ENCODE measurements at places on chromosomes 5 and 9. TPM values are rescaled to one million over a fixed set of nuclear protein-coding genes. Genes with fewer than 3 reads are reported as not detected.

GRCh38 chr9:109722007-109722406 lies 58.0 kb upstream of the PALM2AKAP2 start:
- H3K4me1 ChIP-seq = peaks cover 10% of the 10 kb centered on the region
- no peak for DNase-seq
- H3K4me3 ChIP-seq = no peak overlapping the region
- H3K27ac ChIP-seq = no peak overlapping the region
- H3K27me3 ChIP-seq = no peaks in the 10 kb centered on the region

GRCh38 chr9:135726138-135726853 lies 24.3 kb downstream of the KCNT1 start:
- no peak for DNase-seq
- no peak overlapping the region for H3K27ac ChIP-seq
- no peaks in the 10 kb centered on the region for H3K36me3 ChIP-seq
- H3K27me3 ChIP-seq = no peaks in the 10 kb centered on the region
- no peak overlapping the region for H3K4me3 ChIP-seq

GRCh38 chr5:126016256-126016655 lies 407.0 kb upstream of the GRAMD2B start:
- no peak overlapping the region for H3K27ac ChIP-seq
- no peak overlapping the region for H3K4me3 ChIP-seq
- no peaks in the 10 kb centered on the region for H3K4me1 ChIP-seq
- no peaks in the 10 kb centered on the region for H3K27me3 ChIP-seq
- no peak for DNase-seq

DNA sequence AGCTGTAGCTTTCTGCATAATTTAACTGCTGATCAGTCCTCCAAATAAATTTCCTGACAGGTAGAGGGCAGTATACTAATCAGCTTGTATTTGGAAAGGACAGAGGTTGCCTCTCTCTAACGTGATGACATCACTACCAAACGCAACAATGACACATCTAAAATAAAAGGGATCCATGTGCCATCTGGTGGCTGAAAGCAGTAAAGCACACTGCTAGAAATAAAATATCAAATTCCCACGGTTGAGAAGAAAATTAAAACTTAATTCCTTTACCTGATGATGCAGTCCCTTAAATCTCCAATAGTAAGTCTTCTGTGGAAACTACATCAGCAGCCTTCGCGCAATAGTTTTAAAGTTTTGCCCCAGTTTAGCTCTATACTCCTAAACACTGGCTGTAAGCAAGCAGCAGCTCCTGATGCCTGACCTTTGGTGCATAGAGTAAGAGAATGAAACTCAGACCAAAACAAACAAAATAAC lies 54.5 kb downstream of the DIAPH1 start:
- peaks cover 42% of the 10 kb centered on the region for H3K4me1 ChIP-seq
- H3K27ac ChIP-seq = peak overlapping the region; percentile 89
- no peak overlapping the region for H3K4me3 ChIP-seq

- no peaks in the 10 kb centered on the region for H3K27me3 ChIP-seq
- peaks cover 10% of the 10 kb centered on the region for H3K4me1 ChIP-seq
- DNase-seq = peak; percentile 70
- no peaks in the 10 kb centered on the region for H3K36me3 ChIP-seq
- H3K4me3 ChIP-seq = peak overlapping the region; percentile 58
These were observed 90.0 kb downstream of the DOCK8 start for GRCh38 chr9:304519-305185.

Gene KIF12
- total RNA-seq = 6.3 TPM

Gene TEX48
- total RNA-seq = not detected

- no peak overlapping the region for H3K27ac ChIP-seq
- no peak overlapping the region for H3K4me3 ChIP-seq
- no peaks in the 10 kb centered on the region for H3K27me3 ChIP-seq
- peaks cover 7% of the 10 kb centered on the region for H3K4me1 ChIP-seq
- H3K36me3 ChIP-seq = no peaks in the 10 kb centered on the region
- DNase-seq = no peak
These were observed 239.9 kb downstream of the NPR3 start for GRCh38 chr5:32951003-32951402.

GRCh38 chr5:171956887-171957495 lies 49.4 kb downstream of the FBXW11 start:
- no peak for DNase-seq
- peaks cover 49% of the 10 kb centered on the region for H3K4me1 ChIP-seq
- no peaks in the 10 kb centered on the region for H3K27me3 ChIP-seq
- no peaks in the 10 kb centered on the region for H3K36me3 ChIP-seq
- no peak overlapping the region for H3K4me3 ChIP-seq

Gene CDC25C
- 13.8 TPM for total RNA-seq

- no peak overlapping the region for H3K27ac ChIP-seq
- H3K4me1 ChIP-seq = peaks cover 35% of the 10 kb centered on the region
- no peak for DNase-seq
- H3K27me3 ChIP-seq = no peaks in the 10 kb centered on the region
- no peak overlapping the region for H3K4me3 ChIP-seq
These were observed 93.2 kb upstream of the OSMR start for GRCh38 chr5:38752622-38753021.

DNA sequence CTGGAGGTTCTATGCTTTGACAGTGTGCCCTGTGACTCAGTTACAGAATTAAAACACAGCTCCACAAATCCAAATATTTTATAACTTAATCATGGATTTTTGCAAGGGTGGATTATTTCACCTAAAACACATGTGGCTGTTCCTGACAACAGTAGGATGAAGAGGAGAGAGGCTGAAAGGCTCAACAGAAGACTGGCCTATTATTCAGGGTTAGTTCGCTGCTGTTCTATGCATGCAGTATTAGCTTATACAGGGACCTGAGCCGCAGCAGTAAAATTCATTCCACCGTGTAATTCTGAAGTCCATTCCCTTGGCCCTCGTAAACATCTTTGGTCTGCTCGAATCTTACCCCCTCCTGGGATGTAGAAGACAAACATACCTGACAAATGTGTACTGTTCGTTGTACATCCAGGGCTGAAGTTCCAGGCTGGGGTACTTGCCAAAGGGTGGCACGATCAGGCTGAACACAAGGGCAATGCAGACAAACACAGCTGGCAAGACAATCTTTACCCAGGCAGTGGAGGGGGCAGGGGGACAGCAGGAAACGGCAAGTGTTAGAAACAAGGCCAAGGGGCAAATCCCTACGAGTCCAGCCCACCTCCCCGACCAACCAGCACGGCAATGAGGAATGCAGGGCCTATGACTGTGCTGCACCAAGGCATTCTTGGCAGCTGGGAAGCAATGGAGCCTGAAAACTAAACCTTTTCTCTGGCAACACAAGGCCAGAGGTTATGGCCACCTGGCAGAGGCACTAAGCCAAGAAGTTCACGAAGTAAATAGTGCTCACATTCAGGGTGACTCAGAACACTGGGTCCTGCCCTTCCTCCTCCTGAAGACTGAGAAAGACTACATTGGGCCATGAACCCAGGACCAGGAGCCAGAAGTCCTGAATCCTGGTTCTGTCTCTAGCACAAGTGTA lies 46.8 kb downstream of the NIPSNAP3B start:
- H3K4me1 ChIP-seq = peaks cover 20% of the 10 kb centered on the region
- peak overlapping the region; percentile 35 for H3K4me3 ChIP-seq
- no peaks in the 10 kb centered on the region for H3K36me3 ChIP-seq
- peak; percentile 90 for DNase-seq

Gene TMEM174
- not detected for total RNA-seq

Gene ODF2
- total RNA-seq = 31.2 TPM

Gene MTREX
- total RNA-seq = 44.0 TPM

- H3K27me3 ChIP-seq = no peaks in the 10 kb centered on the region
- no peak overlapping the region for H3K4me3 ChIP-seq
- no peak for DNase-seq
These were observed 10.4 kb downstream of the BICD2 start for GRCh38 chr9:92754091-92754745.

Gene OBP2B
- total RNA-seq = not detected

Gene CENPP
- 8.3 TPM for total RNA-seq

Gene ZNF354C
- not detected for total RNA-seq

GRCh38 chr5:82044010-82044409 lies 72.2 kb downstream of the ATG10 start:
- no peaks in the 10 kb centered on the region for H3K36me3 ChIP-seq
- H3K27me3 ChIP-seq = no peaks in the 10 kb centered on the region
- DNase-seq = no peak
- H3K27ac ChIP-seq = no peak overlapping the region
- H3K4me1 ChIP-seq = peaks cover 11% of the 10 kb centered on the region
- no peak overlapping the region for H3K4me3 ChIP-seq

Gene IL13
- total RNA-seq = not detected

GRCh38 chr5:180291234-180291940 lies 496 bp downstream of the MAPK9 start:
- H3K4me3 ChIP-seq = peak overlapping the region; percentile 87
- peaks cover 3% of the 10 kb centered on the region for H3K36me3 ChIP-seq
- DNase-seq = no peak
- H3K4me1 ChIP-seq = peaks cover 29% of the 10 kb centered on the region

GRCh38 chr5:88143693-88144218 lies 124.9 kb downstream of the TMEM161B start:
- H3K4me3 ChIP-seq = no peak overlapping the region
- no peaks in the 10 kb centered on the region for H3K27me3 ChIP-seq
- H3K36me3 ChIP-seq = no peaks in the 10 kb centered on the region

Gene PKD2L2
- not detected for total RNA-seq

DNA sequence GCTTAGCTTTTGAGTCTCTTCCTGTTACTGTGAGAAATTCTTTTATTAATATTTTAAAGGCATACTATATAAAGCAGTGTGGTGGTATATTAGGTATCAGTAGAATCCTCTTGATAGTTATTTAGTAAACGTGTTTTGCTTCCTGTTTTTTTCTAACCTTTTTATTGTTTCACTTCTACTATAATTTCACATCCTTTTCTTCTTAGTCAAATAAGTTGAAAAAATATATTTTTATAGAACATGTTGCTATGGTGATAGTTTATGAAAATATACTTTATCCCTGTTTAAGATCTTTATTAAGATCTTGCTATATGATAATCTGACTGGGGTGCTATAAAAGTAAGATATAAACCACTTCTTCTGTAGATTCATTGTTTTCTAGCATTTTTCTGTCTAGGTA lies 2.1 kb downstream of the POLK start:
- no peak overlapping the region for H3K27ac ChIP-seq
- peak overlapping the region; percentile 83 for H3K4me3 ChIP-seq
- no peak for DNase-seq
- H3K36me3 ChIP-seq = no peaks in the 10 kb centered on the region

DNA sequence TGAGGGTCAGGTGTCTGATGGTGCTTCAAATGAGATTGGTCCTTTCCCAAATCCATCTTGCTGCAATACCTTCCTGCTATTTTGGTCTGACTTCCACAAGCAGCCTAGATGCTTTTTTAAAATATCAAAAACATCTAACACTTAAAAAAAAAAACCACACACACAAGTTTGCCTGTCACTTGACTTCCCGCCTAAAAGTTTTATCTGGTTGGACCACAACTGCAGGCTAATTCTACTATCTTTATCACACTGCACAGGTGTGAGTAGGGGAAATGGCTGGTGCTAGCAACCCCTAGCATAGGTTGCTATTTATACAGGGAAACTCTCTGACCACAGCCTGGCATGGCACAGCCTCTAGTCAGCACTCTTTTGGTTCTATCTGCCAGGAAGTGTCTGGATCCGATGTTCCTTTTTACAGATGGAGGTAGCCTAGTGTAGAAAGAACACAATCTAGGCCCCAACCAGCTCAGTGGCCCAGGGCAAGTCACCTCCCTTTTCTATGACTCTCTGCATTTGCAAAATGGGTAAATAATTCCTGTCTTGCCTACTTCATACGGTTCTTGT lies at the start of gene HEMGN:
Gene HEMGN, minus strand, starts transcription at position 92 of the 564 bp plus-strand sequence. Its CDS starts 36 bp downstream, at position 56.
- no peak for DNase-seq
- H3K27ac ChIP-seq = no peak within 1 kb of the TSS
- H3K4me3 ChIP-seq = no peak within 1 kb of the TSS
- H3K36me3 ChIP-seq = no peaks in the 10 kb centered on the region

GRCh38 chr5:3594510-3595005 lies 1.1 kb upstream of the IRX1 start:
- H3K36me3 ChIP-seq = no peaks in the 10 kb centered on the region
- no peak overlapping the region for H3K27ac ChIP-seq
- no peaks in the 10 kb centered on the region for H3K27me3 ChIP-seq
- H3K4me3 ChIP-seq = no peak overlapping the region

DNA sequence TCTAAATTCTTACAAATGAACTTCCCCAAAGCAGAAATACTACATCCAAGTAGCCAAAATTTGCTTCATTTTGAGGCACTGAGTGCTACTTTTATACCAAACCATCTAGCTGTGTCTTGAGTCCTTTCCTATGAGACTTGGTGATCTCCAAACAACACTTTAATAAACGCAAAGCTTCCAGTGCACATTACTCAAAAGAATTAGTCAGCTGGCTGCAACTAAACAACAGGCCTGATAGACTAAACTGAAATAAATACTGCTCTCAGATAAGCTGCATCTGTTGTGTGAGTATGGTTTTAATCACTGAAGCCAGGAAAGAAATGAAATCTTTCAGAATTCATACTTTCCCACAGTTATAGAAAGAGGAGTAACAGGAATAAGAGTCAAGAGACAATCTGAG lies 80.3 kb downstream of the VCAN start:
- peak overlapping the region; percentile 54 for H3K27ac ChIP-seq
- no peak overlapping the region for H3K4me3 ChIP-seq
- H3K4me1 ChIP-seq = peaks cover 20% of the 10 kb centered on the region
- peak; percentile 37 for DNase-seq
- no peaks in the 10 kb centered on the region for H3K36me3 ChIP-seq

GRCh38 chr9:105333811-105334210 lies 89.4 kb downstream of the SLC44A1 start:
- no peak overlapping the region for H3K27ac ChIP-seq
- no peak overlapping the region for H3K4me3 ChIP-seq
- DNase-seq = no peak
- H3K27me3 ChIP-seq = no peaks in the 10 kb centered on the region
- H3K4me1 ChIP-seq = peaks cover 4% of the 10 kb centered on the region

Gene PCDHB16
- 0.46 TPM for total RNA-seq

DNA sequence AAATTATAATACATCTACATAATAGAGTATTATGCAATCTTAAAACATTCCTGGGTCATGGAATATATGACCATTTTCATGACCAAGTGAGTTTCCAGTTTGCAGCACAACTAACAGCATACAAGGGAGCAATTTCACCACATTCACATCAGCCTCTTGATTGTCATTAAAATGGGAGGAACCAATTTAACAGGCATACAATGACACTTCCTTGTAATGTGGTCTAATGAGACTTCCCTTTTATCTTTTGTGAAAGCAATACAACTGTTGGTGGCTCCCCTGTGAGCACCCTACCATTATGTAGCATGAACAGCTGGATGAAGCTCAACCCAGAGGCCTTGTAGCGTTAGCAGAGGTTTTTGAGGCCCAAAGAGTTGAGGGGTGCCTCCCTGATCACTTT lies 13.6 kb upstream of the TMOD1 start:
- H3K27me3 ChIP-seq = no peaks in the 10 kb centered on the region
- peaks cover 6% of the 10 kb centered on the region for H3K4me1 ChIP-seq
- no peak overlapping the region for H3K27ac ChIP-seq
- no peaks in the 10 kb centered on the region for H3K36me3 ChIP-seq

Gene FST
- total RNA-seq = 403 TPM

Measured in PC-3 (cell line).